Hematopoietic multipotent progenitor cell (in vitro differentiated cells): ENCODE measurements at places on chromosomes 1 and 21.

DNA sequence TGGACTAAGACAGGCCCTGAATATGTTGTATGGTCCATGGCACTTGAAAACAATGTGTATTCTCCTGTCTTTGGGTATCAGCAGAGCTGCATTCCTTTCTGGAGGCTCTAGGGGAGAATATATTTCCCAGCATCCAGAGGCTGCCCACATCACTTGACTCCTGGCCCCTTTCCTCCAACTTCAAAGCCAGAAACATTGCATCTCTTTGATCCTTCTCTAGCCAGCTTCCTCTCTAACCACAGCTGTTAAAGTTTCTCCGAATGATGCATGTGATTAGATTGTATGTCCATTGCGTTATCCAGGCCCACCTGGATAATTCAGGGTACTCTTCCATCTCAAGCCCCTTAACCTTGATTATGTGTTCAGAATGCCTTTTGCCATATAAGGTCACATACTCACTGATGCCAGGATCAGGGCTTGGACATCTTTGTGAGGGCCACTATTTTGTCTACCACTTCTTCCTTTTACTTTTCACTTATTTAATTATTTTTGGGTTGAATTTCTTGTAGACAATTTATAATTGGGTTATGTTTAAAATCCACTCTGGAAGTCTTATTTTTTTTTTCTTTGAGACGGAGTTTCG, 5.3 kb downstream of the CHD1L start:
- DNase-seq: no peak

GRCh38 chr1:209839875-209840546, 12.2 kb downstream of the UTP25 start:
- DNase-seq: no peak

DNA sequence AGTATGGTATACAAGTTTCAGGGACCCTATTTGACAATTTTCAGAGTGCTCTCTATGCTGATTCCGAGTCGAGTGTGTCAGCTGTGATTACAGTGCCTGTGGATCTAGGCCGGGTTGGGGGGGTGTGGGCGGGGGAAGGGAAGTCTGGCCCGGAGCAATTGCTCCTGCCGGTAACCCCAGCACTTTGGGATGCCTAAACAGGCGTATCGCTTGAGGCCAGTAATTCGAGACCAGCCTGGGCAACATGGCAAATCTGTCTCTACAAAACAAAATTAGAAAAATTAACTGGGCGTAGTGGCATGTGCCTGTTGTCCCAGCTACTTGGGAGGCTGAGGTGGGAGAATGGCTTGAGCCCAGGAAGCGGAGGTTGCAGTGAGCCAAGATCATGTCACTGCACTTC, 1.6 kb upstream of the IL10RB start:
- no peak for DNase-seq

- DNase-seq: no peak
Measured at GRCh38 chr1:6461538-6462411, 4.2 kb downstream of the TNFRSF25 start.

DNA sequence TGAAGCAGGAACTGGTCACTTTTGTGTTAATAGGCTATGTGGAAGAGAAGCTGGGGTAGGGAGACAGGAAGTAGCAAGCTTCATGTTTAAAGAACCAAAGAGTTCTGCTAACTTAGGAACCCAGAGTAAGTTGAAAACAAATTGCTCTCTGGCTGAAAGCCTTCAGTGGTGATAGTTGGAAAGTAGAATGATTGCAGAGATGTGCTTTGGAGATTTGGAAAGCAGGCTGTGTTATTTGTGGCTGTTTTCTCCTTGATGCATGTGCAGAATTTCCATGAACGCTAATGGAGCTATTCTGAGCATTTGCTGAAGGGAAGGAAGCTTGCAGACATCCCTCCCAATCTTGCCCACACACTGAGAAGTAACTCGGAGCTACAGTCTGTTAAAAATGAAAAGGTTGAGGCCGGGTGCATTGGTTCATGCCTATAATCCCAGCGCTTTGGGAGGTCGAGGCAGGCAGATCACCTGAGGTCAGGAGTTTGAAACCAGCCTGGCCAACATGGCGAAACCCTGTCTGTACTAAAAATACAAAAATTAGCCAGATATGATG, 45.7 kb downstream of the TCEANC2 start:
- no peak for DNase-seq

DNA sequence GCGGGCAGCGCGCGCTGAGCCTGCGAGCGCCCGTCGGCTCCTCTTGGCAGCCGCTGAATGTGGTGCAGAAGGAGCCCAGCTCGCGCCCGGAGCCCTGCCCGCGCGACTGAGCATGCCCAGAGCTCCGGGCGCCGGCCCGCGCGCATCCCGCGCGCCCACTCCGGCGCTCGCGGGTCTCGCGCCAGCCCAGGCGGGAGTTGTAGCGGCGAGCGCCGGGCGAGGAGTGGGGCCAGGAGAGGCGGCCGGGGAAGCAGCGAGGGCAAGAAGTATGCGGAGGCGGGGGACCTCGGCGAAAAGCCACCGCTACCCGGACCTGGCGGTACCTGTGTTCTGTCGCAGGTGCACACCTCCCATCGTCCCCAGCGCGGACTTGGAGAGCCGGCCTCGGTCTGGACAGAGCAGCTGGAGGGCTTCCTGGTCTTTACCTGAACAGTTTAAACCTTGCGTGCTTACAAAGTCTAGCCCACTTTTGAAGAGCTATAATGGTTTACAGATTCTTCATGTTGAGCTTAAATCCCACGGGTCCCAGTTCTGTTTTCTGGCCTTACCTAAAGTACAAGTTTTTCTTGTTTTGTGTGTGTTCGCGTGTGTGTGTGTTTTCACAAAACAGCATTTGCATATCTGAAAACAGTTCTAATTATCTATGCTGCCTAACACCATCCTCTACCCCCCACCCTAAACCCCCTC, at the start of gene DDAH1:
DDAH1 (minus strand) TSS at position 61 of the 687 bp plus-strand sequence. CDS start 114 bp downstream, outside the sequence.
- peak; percentile 49 for DNase-seq
